ENCODE measurements at places on chromosomes 6 and 20. TPM values are rescaled to one million over a fixed set of nuclear protein-coding genes. Genes with fewer than 3 reads are reported as not detected.

Gene XKR7
- polyA plus RNA-seq: not detected

Gene DCDC2
- polyA plus RNA-seq: 0.02 TPM

Gene LIN28B
- not detected for polyA plus RNA-seq

Gene WFDC5
- polyA plus RNA-seq: 0.41 TPM

Gene PAX1
- polyA plus RNA-seq: not detected

Gene MYBL2
- 12.7 TPM for polyA plus RNA-seq

Gene DEFB118
- polyA plus RNA-seq: not detected

Gene ADGB
- not detected for polyA plus RNA-seq

Gene OLIG3
- polyA plus RNA-seq: not detected

Gene RIPOR2
- 0.16 TPM for polyA plus RNA-seq

Gene VWA7
- 0.80 TPM for polyA plus RNA-seq

Gene MYB
- polyA plus RNA-seq: 0.18 TPM

Gene ITPR3
- polyA plus RNA-seq: 106 TPM

Gene SNRPB2
- 41.8 TPM for polyA plus RNA-seq

Gene OR2B6
- polyA plus RNA-seq: not detected

Gene SAMD10
- 0.83 TPM for polyA plus RNA-seq

Gene FNDC1
- not detected for polyA plus RNA-seq

Gene BMP2
- polyA plus RNA-seq: 4.3 TPM

Gene FRS3
- polyA plus RNA-seq: 2.2 TPM

Gene COL12A1
- 132 TPM for polyA plus RNA-seq

Gene SMOC2
- not detected for polyA plus RNA-seq

Gene GPR6
- not detected for polyA plus RNA-seq

Gene ZNF341
- polyA plus RNA-seq: 2.9 TPM

Gene TOX2
- polyA plus RNA-seq: 0.96 TPM

Gene RSPH4A
- polyA plus RNA-seq: 0.09 TPM

Gene ARHGAP40
- 2.9 TPM for polyA plus RNA-seq

Gene EPPIN
- polyA plus RNA-seq: not detected

Gene RBM24
- 0.54 TPM for polyA plus RNA-seq

Gene TAGAP
- polyA plus RNA-seq: 0.11 TPM

Gene AVP
- polyA plus RNA-seq: not detected

Gene PRSS35
- polyA plus RNA-seq: 0.05 TPM

Gene SASH1
- 5.0 TPM for polyA plus RNA-seq

Gene C6orf58
- not detected for polyA plus RNA-seq

Gene ARMC12
- 0.32 TPM for polyA plus RNA-seq

Gene ESF1
- 2.7 TPM for polyA plus RNA-seq

Gene SLC17A2
- polyA plus RNA-seq: not detected

Gene HMGCLL1
- not detected for polyA plus RNA-seq

Gene SMPDL3A
- polyA plus RNA-seq: 4.8 TPM

Gene RING1
- 17.0 TPM for polyA plus RNA-seq
